H4 (cell line): ENCODE measurements at places on chromosomes 11 and 22. TPM values are rescaled to one million over a fixed set of nuclear protein-coding genes. Genes with fewer than 3 reads are reported as not detected.

- DNase-seq: no peak
Measured at GRCh38 chr11:35073691-35074419, 65.1 kb upstream of the CD44 start.

DNA sequence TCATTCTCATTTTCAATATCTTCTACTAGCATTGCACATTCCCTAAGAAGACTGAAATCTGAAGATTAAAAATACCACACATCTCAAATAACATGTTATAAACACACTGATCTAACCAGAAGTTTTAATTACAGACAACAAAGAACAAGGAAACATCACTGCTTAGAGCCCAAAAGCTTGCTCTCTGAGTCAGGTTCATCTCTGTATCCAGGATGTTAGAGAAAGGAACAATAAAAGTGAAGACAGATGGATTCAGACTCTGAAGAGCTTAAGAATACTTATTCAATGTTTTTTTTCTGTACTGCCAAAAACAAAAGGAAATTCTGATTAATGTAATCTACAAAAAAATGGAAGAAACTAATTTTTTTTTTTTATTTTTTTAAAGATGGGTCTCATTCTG is 16.5 kb downstream of the RDX start:
- no peak for DNase-seq

Gene C11orf16
- total RNA-seq: not detected in 2 replicates

Gene CBY1
- total RNA-seq: 20.4 and 25.0 TPM in 2 replicates

DNA sequence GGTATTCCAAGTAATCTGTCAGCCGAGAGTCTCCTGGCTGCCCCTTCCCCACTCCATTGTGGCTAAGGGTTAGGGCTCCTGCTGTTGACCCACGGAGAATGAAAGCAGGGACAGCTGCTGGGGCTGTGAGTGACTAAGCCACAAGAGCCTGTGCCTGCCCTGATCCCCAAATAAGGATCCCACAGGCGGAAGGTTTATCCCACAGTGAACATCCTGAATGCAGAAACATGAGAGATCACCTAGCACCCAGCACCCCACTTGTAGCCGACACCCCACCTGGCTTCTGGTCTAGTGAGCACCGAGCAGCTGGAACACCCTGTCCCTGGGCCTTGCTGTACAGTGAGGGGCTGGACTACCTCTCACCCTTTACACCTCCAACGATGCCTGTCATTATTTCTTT is 117.7 kb upstream of the LMO1 start:
- no peak for DNase-seq

DNA sequence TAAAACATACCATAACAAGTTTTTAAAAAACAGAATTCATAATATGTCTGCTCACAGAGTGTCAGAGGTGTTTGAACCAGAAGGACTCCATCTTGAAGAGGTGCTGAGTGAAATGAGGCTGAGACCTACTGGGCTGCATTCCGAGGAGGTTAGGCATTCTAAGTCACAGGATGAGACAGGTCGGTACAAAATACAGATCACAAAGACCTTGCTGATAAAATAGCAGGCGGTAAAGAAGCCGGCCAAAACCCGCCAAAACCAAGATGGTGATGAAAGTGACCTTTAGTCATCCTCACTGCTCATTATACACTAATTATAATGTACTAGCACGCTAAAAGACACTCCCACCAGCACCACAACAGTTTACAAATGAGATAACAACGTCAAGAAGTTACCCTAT is 116.4 kb downstream of the ARHGAP32 start:
- DNase-seq: no peak

Gene OR56A5
- total RNA-seq: not detected in 2 replicates
